ENCODE measurements at places on chromosomes 3 and 15. TPM values are rescaled to one million over a fixed set of nuclear protein-coding genes. Genes with fewer than 3 reads are reported as not detected.

TP63 gene
- total RNA-seq = 0.33 TPM

GPR149 gene
- not detected for total RNA-seq

- H3K27ac ChIP-seq = no peak overlapping the region
- no peaks in the 10 kb centered on the region for H3K4me1 ChIP-seq
- no peaks in the 10 kb centered on the region for H3K36me3 ChIP-seq
- DNase-seq = no peak
- no peak overlapping the region for H3K4me3 ChIP-seq
These were observed 65.7 kb upstream of the IL12A start for GRCh38 chr3:159922861-159923312.

GRCh38 chr3:10527295-10528001 is 22.1 kb upstream of the ATP2B2 start:
- H3K36me3 ChIP-seq = no peaks in the 10 kb centered on the region
- no peak for DNase-seq
- H3K27ac ChIP-seq = no peak overlapping the region

DNA sequence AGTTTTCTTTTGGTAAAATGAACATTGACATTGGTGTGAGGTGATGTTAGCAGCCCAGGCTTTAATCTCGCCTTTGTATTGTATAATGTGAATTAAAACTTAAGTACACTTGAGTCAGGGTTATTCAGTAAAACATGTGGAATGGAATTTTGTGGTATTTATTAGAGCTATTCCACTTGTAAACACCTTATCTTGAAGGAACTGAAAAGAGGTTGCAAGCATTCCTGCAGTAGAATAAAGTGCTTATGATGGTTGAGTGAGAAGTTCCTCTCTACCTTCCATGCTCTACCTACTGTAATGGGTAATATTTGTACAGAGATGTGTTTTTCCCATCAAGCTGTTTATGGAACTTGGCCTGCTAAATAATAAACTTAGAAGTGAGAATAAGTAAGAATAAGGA is 36.1 kb downstream of the HMG20A start:
- no peaks in the 10 kb centered on the region for H3K27me3 ChIP-seq
- H3K36me3 ChIP-seq = peaks cover 19% of the 10 kb centered on the region
- peaks cover 32% of the 10 kb centered on the region for H3K4me1 ChIP-seq
- no peak for DNase-seq
- no peak overlapping the region for H3K27ac ChIP-seq

DNA sequence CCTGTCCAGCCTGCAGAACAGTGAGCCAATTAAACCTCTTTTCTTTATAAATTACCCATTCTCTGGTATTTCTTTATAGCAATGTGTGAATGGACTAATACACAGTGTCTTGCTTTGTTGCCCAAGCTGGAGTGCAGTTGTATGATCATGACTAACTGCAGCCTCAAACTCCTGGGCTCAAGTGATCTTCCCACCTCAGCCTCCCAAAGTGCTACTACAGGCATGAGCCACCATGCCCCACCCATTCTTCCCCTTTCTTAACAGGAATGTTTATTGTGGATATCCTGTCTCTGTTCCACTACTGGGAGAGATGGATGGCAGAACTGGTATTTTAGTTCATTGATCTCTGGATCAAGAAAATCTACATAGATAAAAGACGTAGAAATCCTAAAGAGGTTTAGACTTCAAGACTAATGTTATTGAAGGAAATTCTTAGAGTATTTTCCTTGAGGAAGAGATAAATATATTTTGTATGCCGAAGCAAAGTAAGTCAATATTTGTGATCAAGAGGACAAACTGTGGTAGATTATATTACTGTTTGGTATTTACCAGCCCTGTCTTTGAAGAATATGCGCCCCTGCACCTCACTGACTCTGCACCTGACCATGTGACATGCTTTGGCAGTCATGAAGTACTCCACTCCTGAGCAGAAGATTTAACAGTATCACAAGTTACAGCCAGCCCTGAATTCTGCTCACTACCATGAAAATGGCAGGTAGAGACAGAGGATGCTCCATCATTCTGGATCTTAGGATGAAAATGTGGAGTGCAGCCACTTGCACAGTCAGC is 42.9 kb downstream of the UACA start:
- peaks cover 4% of the 10 kb centered on the region for H3K27me3 ChIP-seq
- H3K4me1 ChIP-seq = no peaks in the 10 kb centered on the region
- H3K4me3 ChIP-seq = no peak overlapping the region

DNA sequence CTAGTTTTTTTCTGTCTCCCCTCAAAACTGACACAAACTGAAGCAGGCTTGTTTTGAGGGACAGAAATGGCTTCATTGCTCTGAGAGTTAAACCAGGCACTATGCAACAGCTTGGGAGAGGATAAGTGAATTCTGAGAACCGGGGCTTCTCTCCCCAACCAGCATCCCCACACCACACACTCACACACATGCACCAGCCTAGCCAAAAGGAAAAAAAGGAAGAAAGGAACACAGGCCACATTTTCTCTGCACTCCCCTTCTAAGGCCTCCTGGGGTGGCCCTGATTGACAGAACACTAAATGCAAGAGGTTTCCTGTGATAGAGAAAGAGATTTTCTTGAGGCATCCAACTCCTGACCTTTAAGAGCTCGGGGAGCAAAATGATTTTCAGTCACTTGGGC is 177.5 kb downstream of the TLE3 start:
- no peak for DNase-seq
- no peak overlapping the region for H3K27ac ChIP-seq
- no peaks in the 10 kb centered on the region for H3K4me1 ChIP-seq
- H3K4me3 ChIP-seq = no peak overlapping the region

Measured in activated CD4-positive, alpha-beta T cell treated with anti-CD3 and anti-CD28 coated beads for 36 hours (primary cell).